ENCODE measurements at places on chromosomes 11 and 22.

DNA sequence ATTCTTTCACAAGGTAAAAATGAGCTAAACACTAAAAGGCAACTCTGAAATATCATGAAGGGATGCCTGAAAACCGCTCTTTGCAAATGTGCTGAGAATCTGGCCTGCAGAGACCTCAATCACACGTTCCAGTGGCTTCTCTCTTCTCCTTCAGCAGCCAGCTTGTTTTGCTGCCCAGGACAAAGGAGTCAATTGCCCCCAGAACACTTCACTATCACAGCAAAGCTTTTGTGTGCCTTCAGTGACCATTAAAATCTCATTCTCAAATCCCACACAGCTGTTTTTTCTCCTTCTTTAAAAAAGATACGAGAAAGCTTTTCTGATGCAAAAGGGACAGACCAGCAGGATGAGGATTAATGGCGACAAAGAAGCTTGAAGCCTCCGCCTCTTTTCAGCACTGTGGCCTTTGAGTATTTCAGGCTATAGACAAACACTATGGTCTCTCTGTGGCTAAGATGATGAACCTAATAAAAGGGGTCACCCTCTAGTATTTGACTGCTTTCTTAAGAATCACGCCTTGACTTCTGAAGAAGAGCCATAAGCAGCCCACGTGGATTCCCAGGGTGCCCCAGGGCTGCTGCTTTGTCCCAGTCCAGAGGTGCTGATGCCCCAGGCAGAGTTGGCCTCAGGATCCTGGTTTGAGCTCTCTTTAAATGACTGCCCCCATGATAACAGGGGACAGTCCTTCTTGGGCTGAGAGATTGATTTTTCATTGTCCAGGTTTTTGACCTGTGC, 33.4 kb upstream of the NRIP3 start:
- DNase-seq, result no peak

GRCh38 chr22:35258191-35258988, 1.1 kb downstream of the HMGXB4 start:
- DNase-seq, result no peak

DNA sequence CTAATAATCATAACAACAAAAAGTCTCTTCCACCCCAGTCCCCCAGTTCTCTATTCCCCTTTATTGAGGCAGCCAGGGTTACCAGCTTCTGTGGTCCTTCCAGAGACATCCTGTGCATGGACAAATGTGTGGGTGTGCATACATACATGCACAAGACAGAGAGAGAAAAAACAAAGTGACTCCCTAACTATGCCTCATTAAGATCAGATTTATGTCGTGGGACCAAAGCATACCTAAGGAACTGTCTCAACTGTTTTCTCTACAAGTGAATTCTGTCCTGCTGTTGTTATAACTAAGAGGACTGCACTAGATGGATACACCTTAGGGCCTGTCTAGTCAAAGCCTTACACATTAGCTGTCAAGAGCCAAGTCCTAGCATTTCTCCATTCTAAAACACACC, 106.7 kb downstream of the MRTFA start:
- DNase-seq, result no peak

DNA sequence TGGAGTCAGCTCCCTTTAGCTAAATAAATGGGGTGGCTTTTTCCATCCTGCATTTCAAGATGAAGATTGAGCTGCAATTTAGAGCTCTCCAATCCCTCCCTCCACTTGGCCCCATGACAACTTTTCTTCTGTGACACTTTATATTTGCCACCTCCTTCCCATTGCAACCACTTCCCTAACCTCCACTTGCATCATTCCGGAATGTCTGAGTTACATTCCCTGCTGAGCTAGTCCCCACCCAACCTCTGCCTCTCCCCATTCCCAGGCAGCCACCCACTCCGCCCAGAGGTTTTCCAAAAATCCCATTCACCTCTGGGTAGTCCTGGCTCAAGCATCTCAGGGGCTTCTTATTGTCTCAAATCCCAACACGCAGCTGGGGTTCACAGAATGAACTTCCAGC, 24.7 kb downstream of the PC start:
- DNase-seq, result no peak

DNA sequence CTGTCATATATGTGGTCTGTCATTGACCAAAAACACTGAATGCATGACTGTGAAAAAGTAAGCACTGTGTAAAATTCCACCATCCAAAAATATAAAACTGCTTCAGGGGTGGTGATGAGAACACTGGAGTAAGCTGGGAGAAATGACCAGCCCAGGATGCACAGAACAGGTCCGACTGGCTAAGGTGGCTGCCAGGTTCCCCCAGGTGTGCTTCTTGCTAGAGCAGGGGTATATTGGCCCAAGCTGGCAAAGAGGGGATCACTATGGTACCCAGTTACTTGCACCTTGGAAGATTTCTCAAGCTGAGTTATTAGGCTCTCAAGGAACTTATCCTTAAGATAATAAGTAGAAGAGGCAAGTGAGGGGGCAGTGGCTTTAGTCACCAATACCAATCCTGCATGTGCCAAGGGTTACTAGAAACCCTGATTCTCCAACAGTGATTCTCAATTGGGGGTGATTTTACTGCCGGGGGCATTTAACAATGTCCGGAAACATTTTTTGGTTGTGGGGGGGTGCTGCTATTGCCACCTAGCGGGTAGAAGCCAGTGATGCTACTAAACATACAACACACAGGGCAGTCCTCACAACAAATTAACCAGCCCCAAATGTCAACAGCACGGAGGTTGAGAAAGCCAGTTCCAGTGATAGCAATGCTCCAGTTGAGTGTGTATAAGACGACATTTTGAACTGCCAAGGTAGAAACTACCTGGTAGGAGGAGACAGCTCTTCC, 15.7 kb downstream of the SNU13 start:
- peak; percentile 18 for DNase-seq

DNA sequence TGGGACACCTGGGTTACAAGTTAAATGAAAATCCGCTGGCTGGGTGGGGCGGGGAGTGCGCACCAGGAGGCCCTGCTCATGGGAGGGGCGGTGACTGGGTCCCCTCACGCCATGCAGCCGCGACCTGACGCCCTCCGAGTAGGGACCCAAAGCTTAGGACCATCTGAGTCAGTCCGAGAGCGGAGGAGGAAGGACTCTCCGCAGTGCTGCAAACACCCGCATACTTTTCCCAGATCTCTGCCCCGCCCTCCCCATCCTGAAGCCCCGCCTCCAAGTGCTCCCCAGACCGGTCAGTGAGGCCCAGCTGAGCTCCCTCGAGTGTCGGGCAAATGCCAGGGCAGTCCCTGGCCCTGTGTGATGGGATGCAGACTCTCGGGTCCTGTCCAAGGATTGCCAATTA, 6.6 kb upstream of the FLI1 start:
- peak; percentile 28 for DNase-seq

- no peak for DNase-seq
Measured at GRCh38 chr11:12239804-12240371, 129.5 kb downstream of the MICAL2 start.

All from CD4-positive, alpha-beta T cell treated with Interleukin-1 beta for 1 hour (primary cell).